ENCODE measurements at places on chromosomes 7 and 10.
A peak's percentile ranks its signal among the peaks of the same experiment; 100 is the strongest.

DNA sequence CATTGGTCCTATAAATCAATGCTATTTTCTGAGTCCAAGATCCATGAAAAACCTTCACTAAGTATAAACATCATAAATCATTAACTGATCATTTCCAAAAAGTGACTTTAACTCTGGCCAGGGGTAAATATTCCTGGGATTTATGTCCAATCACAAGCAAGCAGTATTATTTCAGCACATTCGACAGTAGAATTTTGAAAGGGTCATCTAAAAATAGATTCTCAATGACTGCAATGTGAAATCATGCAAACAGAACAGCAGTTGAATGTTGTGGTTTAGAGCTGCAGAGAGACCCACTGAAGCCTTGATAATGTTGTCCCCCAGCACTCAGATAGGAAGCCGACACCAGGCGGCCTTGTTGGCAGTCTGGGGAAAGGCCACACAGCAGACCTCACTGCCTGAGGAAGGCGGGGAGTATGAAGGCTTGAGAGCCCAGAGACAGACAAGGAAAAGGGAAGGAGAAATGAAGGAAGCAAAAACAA lies 38.1 kb downstream of the FAM107B start:
- DNase-seq, result peak; percentile 78

- no peak for DNase-seq
Measured at GRCh38 chr10:62541811-62542210, 167.6 kb downstream of the ZNF365 start.

GRCh38 chr7:92602352-92603088 lies 12.3 kb upstream of the FAM133B start:
- DNase-seq, result no peak

GRCh38 chr7:47772492-47772891 lies 175.8 kb downstream of the PKD1L1 start:
- DNase-seq, result no peak

DNA sequence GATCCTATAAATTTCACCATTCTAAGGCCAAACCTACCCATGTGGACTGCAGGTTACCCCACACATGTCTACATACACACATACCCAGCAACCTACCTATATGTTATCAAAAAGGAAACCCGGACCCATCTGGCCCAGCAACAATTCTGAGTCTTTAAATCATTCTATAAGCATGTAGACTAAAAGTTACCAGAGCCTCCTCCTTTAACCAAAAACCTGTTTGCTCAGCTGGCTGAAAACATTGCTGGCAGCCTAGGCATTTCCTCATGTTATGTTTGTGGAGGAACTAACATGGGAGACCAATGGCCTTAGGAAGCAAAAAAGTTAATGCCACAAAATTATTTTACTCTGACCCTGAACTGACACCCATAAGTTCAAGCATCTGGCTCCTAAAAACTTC lies 5.3 kb upstream of the ADCK2 start:
- DNase-seq, result no peak

DNA sequence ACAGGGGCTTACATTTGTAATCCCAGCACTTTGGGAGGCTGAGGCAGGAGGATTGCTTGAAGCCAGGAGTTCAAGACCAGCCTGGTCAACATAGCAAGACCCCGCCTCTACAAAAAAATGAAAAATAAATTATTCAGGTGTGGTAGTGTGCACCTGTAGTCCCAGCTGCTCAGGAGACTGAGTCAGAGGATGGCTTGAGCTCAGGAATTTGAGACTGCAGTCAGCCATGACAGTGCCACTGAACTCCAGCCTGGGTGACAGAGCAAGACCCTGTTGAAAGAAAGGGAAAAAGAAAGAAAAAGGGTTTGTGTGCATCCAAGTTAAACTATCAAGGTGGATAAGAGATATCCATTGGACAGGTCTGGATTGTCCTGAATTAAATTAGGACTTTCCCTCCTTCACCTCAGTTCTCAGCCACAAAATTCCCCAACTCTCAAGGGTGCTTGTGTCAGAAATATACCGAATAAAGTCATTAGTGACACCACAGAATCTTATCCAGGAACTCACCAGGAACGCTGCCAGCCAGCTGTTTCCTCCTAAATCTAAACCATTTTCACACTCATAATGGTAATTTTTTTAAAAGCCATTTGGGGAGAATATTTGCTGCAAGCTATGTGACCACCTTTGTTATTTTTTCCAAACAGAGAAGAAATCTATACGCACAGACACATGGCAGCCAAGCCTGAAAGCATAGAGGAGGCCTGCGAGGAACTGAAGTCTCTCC lies 12.0 kb downstream of the AFAP1L2 start:
- no peak for DNase-seq

DNA sequence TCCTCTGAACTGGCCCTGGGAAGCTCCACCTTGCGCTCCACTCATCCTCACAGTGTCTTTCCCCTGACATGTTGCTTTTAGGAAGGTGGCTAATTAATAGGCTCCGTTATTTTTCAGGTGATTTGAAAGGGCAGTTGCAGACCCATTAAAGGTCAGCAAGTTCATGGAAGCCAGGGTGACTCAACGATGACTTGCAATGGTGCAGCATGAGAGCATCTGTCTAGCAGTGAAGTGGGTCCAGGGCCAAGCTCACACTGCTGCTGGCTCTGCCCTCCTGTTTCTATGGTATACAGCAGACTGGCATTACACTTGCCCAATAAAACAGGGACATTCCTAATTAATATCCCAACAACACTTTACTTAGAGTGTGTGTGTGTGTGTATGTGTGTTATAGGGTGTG lies 68.8 kb upstream of the WDR11 start:
- DNase-seq, result no peak

- no peak for DNase-seq
Measured at GRCh38 chr10:28995497-28995896, 293.4 kb upstream of the LYZL1 start.

GRCh38 chr7:94567396-94567795 lies 57.8 kb downstream of the CASD1 start:
- DNase-seq, result no peak

GRCh38 chr7:36611703-36612102 lies 112.6 kb downstream of the AOAH start:
- DNase-seq, result no peak

DNA sequence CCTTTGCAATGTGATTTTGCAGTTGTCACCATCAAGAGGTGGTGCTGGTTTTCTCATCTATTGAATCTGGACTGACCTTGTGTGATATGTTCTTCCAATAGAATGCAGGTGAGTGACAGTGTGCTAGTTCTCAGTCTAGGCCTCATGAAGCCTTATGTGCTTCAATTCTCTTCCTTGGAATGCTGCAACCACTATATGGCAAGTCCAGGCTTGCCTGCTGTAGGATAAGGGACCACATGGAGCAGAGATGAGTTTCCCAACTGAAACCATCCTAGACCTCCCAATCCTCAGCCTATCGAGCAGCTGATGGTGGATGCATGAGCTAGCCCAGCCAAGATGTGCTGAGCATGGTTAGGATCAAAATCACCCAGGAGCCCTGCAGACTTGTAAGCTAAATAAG lies 32.6 kb upstream of the ARHGAP21 start:
- DNase-seq, result no peak

DNA sequence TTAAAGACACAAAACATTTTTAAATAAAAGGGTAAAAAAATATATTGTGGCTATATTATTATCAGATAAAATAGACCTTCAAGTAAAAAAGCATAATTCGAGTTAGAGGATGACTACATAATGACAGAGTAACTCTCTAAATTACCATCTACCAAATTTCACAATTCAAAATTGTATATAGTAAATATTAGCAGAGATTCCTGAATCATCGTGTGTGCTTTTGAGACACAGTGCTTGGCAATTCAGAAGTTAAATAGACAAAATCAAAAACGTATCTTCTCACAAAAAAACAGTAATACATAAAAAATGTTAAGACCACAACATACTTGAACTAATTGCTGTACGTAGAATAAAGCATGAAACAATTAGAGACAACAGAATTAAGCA lies 110.4 kb downstream of the AHR start:
- DNase-seq, result no peak

GRCh38 chr7:141094336-141095070 lies 20.6 kb downstream of the TMEM178B start:
- peak; percentile 37 for DNase-seq

Measured in G401 (cell line).